ENCODE measurements at places on chromosomes 3 and 15.

DNA sequence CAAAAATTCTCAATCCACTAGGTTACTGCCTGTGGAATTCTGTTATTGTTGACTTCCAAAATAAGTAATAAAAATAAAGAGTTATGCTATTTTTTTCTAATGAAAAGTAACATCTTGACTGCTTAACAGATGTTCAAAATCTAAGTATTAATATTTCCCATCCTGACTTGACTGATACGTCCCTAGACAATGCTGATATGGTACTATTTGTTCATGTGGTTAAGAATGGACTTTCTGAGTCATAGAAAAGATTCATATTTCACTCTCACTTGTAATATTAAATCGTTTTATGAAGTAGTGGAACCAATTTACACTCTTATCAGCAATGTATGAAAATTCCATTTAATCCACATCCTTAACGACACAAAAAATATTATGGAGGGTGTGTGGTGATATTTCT, 104.8 kb upstream of the PLSCR5 start:
- H3K4me3 ChIP-seq, result no peak overlapping the region
- no peaks in the 10 kb centered on the region for H3K36me3 ChIP-seq
- no peaks in the 10 kb centered on the region for H3K4me1 ChIP-seq

- no peaks in the 10 kb centered on the region for H3K4me1 ChIP-seq
- no peaks in the 10 kb centered on the region for H3K36me3 ChIP-seq
- DNase-seq, result no peak
- H3K4me3 ChIP-seq, result no peak overlapping the region
Measured at GRCh38 chr3:171321559-171322360, 138.4 kb downstream of the TNIK start.

- H3K4me3 ChIP-seq, result no peak overlapping the region
- H3K27ac ChIP-seq, result no peak overlapping the region
- DNase-seq, result no peak
- H3K36me3 ChIP-seq, result no peaks in the 10 kb centered on the region
Measured at GRCh38 chr3:87175732-87176131, 51.4 kb upstream of the CHMP2B start.

- peaks cover 2% of the 10 kb centered on the region for H3K4me1 ChIP-seq
- H3K27ac ChIP-seq, result no peak overlapping the region
- DNase-seq, result no peak
- no peak overlapping the region for H3K4me3 ChIP-seq
Measured at GRCh38 chr15:70034141-70034540, 63.6 kb downstream of the TLE3 start.

GRCh38 chr3:10581251-10581650, 75.9 kb upstream of the ATP2B2 start:
- no peak overlapping the region for H3K4me3 ChIP-seq
- H3K36me3 ChIP-seq, result no peaks in the 10 kb centered on the region
- no peak for DNase-seq
- 0 out of 2 replicates have a peak, but pooled peaks cover 1% of the 10 kb centered on the region for H3K4me1 ChIP-seq
- no peaks in the 10 kb centered on the region for H3K27me3 ChIP-seq

DNA sequence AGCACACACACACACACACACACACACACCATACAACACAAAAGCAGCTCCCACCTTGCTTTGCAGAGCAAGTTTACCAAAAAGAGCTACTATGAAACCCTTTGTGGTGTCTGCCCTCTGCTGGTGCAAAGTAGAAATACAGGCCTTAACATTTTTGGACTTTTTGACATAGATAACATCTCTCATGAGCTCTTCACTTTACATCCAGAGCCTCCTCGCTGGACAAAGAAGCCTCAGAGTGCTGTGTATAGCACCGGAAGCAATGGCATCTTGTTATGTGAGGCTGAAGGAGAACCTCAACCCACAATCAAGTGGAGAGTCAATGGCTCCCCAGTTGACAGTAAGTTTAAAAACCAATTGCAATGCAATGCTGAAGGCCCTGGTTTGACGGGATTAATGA, 157.9 kb downstream of the CHL1 start:
- no peaks in the 10 kb centered on the region for H3K4me1 ChIP-seq
- H3K27me3 ChIP-seq, result no peaks in the 10 kb centered on the region

- no peaks in the 10 kb centered on the region for H3K4me1 ChIP-seq
- no peaks in the 10 kb centered on the region for H3K27me3 ChIP-seq
- H3K36me3 ChIP-seq, result no peaks in the 10 kb centered on the region
- no peak overlapping the region for H3K27ac ChIP-seq
- no peak for DNase-seq
Measured at GRCh38 chr3:11389386-11390268, 117.4 kb downstream of the ATG7 start.

- H3K4me1 ChIP-seq, result no peaks in the 10 kb centered on the region
- no peak overlapping the region for H3K4me3 ChIP-seq
- DNase-seq, result no peak
- H3K27ac ChIP-seq, result no peak overlapping the region
Measured at GRCh38 chr15:90823455-90823974, 44.9 kb upstream of the FURIN start.

DNA sequence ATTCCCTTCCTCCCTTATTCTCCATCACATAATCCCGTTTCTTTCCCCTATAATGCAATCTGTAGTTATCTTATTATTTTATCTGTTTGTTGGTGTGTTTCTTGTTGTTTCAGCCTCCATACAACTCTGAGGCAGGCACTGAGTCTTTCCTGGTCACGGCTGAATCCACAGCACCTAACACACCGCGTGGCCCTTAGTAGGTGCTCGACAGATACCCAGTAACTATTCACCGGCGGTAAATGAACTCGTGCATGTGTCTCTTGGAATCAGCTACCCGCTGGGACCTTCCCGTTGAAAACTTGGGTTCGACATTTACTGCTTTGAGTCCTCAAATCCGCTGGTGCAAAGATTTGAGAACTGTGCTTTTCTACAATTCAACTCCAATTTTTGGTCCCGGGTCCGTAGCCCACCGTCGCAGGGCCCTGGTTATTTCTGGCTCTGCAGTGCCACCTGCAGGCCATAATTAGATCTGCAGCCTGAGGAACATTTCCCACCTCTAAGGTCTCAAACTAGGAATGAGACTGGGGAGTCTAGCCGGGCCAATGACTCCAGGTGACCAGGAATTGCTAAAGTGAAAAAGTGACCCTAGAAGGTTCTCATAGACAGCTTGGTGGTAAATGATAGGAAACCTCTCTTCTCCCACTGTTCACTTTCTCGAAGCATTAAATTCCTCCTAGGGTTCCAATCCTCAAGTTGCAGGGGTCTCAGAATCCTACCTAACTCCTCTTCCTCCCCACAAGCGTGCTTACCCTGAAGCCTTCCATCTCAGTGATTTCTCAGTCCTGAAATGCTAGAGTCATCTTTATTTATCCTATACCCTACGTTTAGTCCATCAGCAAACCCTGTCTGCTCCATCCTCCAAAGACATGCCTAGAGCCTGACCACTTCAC, 40.0 kb upstream of the TRH start:
- no peak overlapping the region for H3K4me3 ChIP-seq
- H3K4me1 ChIP-seq, result no peaks in the 10 kb centered on the region
- H3K36me3 ChIP-seq, result no peaks in the 10 kb centered on the region
- no peaks in the 10 kb centered on the region for H3K27me3 ChIP-seq

- no peak overlapping the region for H3K4me3 ChIP-seq
- DNase-seq, result no peak
- H3K36me3 ChIP-seq, result no peaks in the 10 kb centered on the region
- H3K27me3 ChIP-seq, result peaks cover 77% of the 10 kb centered on the region
- H3K27ac ChIP-seq, result no peak overlapping the region
- H3K4me1 ChIP-seq, result peaks cover 11% of the 10 kb centered on the region
Measured at GRCh38 chr15:96332637-96333121, 2.2 kb downstream of the NR2F2 start.

DNA sequence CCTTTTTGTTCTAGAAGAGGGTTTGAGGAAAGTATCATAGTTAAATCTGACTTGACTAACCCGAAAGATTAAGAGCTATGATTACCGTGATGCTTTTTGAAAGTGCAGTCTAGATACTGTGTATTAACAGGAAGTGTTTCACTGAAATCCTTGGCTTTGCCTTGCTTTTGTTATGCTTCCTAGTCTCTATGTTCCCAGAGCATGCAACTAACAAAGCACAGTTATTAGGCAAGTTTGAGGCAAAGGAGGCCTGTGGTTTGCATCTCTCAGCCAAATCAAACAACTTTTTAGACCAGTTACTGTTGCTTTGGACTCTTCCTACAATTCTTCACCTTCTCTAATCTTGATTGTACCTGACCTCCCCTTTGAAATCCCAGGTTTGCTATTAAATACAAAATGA, 3.9 kb downstream of the LXN start:
- H3K27ac ChIP-seq, result no peak overlapping the region
- no peak for DNase-seq
- H3K4me3 ChIP-seq, result no peak overlapping the region
- no peaks in the 10 kb centered on the region for H3K36me3 ChIP-seq
- no peaks in the 10 kb centered on the region for H3K27me3 ChIP-seq

DNA sequence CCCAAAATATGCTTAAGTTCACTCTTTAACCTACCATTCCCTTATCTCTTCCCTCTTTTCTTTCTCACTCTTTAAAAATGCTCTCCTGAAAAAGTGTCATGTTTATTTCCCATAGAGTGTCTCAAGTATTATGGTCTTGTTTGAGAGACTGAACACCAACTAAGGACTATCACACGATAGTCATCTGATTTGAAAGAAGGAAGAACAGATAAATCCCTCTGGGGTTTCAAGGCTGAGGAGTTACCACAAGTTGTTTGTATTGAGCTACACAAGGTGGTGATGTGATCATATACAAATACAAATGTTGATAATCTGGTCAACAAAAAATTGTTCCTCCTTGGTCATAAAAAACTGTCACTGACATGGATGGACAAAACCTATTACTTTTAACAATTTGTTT, 13.8 kb downstream of the MEIS2 start:
- no peak overlapping the region for H3K27ac ChIP-seq
- no peaks in the 10 kb centered on the region for H3K36me3 ChIP-seq
- no peaks in the 10 kb centered on the region for H3K27me3 ChIP-seq

DNA sequence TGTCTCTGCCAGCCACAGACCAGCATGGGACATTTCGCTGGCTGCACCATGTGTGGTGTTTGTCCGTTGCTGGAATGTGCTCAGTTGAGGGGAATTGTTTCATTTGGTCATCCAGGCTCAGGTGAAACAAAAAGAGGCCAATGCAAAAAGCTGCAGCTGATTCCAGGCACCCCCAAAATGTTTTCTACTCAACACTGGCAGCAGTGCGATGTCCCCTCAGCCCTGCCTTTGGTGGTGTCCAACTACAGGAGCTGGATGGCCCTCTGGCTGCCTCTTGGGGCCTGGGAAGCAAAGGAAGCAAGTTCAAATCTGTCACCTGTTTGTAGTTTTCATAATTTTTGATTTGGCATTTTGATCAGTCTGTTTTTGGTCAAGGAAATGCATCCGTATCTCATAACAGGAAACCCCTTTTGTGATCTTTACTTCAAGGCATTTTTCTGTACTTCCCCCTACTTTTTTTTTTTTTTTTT, 141.8 kb downstream of the EEFSEC start:
- no peaks in the 10 kb centered on the region for H3K27me3 ChIP-seq
- H3K4me1 ChIP-seq, result no peaks in the 10 kb centered on the region
- no peak overlapping the region for H3K4me3 ChIP-seq
- no peak overlapping the region for H3K27ac ChIP-seq

DNA sequence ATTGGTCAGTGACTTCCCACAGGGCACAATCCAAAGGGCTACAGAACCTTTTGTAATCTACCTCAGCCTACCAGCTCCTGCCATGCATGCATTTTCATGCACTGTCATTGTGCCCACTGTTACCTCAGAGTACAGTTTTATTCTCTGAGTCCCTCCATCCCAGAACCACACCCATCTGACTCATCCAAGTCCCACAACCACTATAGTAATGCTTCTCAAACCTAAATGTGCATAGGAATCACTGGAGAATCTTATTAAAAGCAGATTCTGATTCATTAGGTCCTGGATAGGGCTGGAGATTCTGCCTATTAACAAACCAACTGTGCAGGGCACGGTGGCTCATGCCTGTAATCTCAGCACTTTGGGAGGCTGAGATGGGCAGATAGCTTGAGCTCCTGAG, 3.7 kb upstream of the B3GALNT1 start:
- DNase-seq, result no peak
- no peaks in the 10 kb centered on the region for H3K4me1 ChIP-seq
- no peak overlapping the region for H3K27ac ChIP-seq
- no peaks in the 10 kb centered on the region for H3K36me3 ChIP-seq
- peaks cover 5% of the 10 kb centered on the region for H3K27me3 ChIP-seq
